ENCODE measurements at places on chromosomes 2 and 18.

DNA sequence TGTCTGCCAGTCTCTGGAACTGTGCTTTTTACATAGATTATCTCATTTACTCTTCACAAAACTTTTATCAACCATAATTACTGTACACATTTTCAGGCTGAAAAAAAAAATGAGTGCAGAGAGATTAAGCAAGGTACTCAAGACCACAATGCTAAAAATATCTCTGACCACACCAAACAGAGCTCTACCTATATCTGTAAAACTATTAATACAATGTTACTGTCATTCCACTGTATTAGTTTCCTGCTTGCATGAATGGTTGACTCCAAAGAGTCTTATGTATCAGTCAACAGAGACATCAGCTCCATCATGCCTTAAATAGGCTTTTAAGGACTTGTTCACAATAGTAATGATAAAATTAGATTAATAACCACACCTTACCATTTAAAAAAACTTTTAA, 134.7 kb upstream of the CCDC150 start:
- no peak for DNase-seq

DNA sequence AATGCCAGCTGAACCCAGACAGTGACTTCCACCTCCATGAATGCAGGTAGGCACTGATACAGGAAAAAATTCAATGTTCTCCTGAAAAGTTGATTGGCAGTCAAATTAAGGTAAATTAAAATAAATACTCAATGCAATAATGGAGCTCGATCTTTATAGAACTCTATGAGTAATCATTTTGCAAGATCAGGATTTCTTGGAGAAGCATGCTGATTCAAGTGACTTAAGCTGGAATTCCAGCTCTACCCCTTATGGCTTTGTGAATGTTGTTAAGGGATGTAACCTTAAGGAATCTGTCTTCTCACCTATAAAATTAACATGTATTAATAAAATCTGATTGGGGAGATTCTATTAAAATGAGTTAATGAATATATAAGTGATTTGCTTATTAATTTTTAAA, 145.1 kb downstream of the QPCT start:
- DNase-seq, result no peak

DNA sequence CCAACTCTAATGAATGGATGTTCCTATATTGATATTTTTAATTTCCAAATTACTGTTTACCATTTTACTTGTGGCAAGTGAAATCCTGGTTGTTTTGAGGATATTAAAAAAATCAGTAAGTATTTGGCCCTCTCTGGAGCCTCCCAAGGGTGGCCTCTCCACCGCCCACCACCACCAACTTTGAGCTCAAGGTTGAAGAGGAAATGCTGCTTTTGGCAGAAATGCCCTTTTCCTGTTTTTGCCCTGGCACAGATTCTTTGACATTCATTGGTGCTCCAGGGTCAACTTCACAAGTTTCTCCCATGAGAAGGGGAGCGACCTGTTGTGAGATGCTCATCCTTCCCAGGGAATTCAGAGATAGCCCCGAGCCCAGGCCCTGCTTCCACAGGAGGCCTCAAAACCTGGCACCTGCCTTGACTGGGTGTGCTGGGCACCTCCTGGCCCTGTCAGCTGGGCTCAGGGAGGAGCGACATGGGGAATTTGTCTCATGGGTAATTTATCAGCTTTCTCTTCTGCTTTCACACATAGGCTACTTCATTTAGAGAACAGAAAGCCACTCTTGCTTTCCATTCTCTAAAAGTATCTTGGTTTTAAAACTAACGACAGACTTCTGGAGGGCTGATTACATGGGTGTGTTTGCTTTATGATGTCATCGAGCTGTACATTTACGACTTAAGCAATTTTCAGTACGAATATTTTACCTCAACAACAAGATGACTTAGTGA, 6.9 kb downstream of the CD8A start:
- DNase-seq, result no peak

DNA sequence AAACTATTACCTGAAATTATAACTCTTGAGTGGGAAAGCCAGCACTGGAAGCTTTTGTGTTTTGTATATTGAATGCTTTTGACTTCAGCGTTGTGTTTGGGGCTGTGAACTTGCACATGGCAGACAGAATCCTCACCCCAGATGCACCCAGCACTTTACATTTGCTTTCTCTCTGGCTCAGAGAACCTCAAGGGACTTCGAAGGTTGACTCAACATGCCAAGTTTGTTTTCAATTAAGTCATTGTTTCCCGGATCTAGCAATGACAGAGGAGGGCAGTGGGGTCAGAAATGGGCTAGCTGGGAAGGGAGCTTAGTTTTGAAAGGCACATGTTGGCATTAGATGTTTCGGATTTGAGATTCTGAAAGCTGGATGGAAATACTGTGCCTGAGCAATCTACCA, 22.4 kb downstream of the TET3 start:
- DNase-seq, result no peak

DNA sequence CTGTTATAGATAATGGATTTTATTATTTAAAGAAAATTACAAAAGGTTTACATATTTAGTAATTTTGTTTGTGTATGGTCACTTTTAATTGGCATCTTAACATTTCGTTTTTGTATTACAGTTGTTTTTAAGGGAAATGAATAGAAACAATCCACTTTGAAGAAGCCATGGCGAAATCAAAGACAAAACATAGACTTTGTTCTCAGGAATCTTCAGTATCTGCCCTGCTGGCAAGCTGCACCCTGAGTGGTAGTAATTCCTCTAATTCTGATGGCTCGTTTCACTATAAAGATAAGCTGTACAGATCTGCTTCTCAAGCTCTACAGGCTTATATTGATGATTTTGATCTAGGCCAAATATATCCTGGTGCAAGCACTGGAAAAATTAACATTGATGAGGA, 2.7 kb downstream of the C18orf54 start:
- no peak for DNase-seq

DNA sequence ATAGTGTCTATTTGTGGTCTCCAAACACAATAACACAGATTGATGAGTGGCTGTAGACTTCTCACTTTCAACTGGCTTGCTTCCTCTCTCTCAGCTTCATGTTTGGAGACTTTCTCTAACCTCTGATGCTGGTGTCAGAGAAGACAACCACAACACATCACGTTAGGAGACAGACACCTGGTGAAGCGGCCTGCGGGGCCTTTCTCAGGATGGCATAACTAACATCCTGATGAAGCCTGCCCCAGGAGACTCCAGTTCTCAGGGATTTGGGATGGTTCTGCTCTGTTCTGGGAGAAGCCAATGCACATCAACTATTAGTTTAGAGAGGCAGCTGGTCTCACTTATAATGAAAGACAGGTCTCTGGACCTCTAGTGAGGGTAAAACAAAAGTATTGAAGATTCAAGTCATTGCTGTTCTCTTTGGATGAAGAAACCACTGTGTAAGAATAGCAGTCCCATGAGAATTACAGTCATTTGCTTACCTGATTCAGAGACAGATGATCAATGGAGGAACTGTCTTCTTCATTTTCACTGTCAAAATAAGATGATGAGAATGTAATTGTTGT, 2.0 kb downstream of the IL1A start:
- no peak for DNase-seq

DNA sequence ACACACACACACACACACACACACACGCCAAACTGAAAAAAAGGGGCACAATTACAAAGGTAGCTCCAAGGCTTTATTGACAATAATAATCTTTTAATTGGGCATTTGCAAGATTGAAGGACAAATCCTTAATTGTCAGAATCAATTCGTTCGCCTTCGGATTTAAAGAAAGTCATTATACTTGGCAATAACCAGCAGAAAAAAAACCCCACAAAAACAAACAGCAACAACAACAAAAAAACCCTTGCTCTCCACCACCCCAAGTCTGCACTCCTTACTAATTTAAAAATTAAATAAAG, 1.8 kb upstream of the HOXD8 start:
- DNase-seq, result no peak

- no peak for DNase-seq
Observed at GRCh38 chr2:113160962-113161361, 12.8 kb upstream of the PSD4 start.

- DNase-seq, result no peak
Observed at GRCh38 chr2:26008851-26009566, 24.9 kb upstream of the RAB10 start.

DNA sequence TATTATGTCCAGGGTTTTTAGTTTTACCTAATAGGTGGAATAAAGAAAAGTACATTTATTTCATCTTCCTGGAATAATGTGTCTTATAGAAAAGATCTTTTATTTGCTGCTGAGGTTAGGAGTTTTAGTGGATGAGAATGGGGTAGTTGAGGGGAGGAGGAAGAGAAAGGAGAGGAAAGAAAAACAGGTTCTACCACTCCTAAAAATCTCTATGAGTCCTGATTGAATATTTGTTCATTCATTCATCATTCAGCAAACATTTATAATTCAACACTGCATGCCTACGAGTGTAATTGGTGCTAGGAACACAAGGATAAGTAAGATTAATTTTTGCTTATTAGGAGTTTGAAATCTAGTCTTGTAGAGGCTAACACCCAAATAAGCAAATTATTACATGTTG, 45.2 kb upstream of the SLC4A10 start:
- no peak for DNase-seq
